ENCODE measurements at places on chromosomes 16 and 17.

GRCh38 chr17:41392278-41392677 lies 5.1 kb downstream of the KRT31 start:
- DNase-seq, result no peak

GRCh38 chr17:82559566-82560251 lies 40.2 kb downstream of the FOXK2 start:
- no peak for DNase-seq

DNA sequence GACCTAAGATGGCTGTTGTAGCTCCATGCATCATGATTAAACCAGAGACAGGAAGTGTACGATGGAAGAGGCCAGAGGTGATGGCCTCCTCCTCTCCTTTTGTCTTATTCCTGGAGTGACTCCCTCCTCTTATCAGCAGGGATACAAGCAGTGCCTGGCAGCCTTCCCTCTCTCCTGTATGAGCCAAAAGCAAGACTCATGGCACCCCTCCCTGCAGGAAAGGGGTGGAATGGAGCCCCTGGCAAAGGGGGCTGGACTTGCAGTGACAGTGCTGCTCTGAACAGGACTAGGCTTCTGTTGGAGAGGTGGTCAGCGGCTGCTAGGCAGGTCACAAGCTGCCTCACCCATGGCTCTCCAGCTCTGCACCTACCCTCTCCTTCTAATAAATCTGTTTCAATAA lies 8.4 kb downstream of the TXNL4B start:
- no peak for DNase-seq

DNA sequence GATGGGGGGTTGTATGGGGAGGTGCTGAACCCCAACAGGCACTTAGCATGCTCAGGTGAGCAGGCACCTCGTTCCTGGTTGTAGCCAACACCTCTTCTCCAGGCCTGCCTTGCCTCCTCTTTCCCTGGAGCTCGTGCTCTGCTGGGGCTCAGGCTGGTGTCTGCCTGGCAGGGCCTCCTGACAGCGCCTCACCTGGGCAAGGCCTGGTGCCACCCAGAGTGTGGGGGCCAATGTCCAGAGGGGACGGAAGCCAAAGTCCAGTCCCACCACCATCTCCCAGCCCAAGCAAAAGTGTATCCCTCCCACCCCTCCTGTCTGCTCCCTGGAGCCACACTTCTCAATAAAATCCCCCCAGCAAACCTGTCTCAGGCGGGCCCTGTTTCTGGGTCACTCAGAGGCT lies 304.2 kb upstream of the TNRC6C start:
- DNase-seq, result no peak
